Left cardiac atrium (tissue), 4 donors: ENCODE measurements at places on chromosomes 2 and 18.

DNA sequence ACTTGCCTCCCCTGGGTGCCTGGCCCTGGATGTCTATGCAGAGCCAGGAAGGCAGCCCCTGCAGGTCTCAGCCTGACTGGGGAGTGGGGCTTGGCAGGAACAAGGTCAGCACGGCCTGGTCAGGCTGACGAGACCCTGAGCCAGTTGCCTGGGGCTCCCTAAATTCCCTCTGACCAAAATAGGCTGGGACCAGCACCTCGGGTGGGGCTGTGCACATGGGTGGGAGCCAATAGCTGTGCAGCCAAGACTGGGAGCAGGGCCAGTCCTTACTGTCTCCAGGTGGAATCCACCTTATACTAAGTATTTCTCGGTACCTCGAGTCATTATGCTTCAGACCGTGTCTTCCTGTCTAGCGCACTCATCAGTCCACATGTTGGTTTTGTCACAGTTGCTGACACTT, 11.4 kb upstream of the IL1R2 start:
- no peak for DNase-seq

DNA sequence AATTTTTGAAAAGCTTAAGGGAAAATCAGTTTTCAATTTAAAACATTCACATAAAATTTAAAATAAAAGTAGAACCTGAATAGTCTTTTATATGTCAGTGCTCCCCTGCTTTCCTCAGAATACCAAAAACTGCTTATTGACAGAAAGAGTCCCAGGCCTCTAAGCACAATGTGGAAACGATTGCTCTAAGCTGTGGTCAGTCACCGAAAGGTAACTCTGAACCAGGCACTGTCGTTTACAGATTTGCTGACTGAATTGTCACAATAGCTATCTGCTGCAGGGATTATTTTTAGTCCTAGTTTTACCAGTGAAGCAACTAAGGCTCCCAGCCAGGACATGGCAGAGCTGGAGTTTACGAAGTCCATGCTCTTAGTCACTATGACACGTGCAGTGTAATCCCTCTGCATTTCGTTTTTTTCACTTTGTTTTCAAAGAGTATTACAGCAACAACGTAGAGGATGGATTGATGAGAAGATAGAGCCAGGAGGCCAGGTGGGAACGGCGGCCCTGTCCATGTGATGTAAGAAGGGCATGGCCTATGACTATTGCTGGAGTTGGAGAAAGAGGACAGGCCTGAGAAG, 28.1 kb upstream of the TMEM247 start:
- no peak for DNase-seq

GRCh38 chr2:28437918-28438317, 45.3 kb downstream of the FOSL2 start:
- no peak for DNase-seq

DNA sequence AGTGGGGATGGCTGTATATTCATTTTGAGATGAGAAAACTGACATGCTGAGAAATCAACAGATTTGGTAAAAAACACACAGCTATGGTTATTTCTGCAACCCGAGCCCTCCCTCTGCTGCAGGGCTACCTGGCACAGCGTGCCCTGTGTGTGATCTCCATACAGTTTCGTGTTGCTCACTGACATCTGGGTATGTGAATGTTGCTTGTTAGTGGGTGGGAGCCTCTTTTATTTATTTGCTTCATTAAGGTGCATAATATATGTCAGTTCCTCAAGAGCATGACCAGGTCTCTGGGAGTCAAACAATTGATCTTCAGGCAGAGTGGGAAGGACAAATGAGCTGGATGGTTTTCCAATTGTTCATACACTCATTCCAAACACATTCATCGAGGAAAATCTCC, 139.1 kb upstream of the FHL2 start:
- no peak for DNase-seq

- no peak for DNase-seq
These were observed 29.1 kb upstream of the RPE start for GRCh38 chr2:209973328-209973727.

DNA sequence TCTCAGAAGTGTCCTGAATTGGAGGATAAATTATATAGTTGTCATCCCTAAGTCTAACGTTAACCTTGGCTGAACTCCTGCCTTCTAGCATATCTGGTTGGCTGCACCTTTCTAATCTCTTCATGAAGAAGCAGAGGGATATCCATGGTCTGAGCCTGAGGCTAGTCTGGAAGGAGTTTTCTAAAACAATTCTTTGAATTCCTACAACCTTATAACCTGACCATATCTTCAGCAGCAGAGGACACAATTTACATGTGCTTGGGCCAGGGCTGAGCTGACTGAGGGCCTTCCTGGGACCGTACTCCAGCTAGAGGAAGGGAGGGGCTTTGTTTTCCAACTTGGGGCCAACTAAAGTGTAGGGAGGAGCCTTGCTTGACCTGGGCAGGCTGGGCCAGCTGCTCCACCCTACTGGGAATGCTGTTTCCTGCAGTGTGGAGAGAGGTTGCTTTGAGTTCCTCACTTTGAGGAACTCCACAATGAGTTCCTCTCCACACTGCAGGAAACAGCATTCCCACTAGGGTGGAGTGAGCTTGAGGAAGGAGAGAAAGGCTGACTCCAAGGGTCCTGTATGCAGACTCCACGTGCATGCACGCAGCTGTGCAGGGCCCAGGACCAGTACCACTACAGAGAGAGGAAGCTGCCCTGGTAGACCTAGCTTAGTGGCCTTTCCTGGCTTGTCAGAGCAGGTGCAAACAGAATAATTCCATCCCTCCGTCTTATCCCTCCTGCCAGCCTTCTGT, 19.6 kb downstream of the CEP68 start:
- peak; percentile 51 for DNase-seq

GRCh38 chr2:223081789-223082188, 29.8 kb downstream of the KCNE4 start:
- DNase-seq = no peak

DNA sequence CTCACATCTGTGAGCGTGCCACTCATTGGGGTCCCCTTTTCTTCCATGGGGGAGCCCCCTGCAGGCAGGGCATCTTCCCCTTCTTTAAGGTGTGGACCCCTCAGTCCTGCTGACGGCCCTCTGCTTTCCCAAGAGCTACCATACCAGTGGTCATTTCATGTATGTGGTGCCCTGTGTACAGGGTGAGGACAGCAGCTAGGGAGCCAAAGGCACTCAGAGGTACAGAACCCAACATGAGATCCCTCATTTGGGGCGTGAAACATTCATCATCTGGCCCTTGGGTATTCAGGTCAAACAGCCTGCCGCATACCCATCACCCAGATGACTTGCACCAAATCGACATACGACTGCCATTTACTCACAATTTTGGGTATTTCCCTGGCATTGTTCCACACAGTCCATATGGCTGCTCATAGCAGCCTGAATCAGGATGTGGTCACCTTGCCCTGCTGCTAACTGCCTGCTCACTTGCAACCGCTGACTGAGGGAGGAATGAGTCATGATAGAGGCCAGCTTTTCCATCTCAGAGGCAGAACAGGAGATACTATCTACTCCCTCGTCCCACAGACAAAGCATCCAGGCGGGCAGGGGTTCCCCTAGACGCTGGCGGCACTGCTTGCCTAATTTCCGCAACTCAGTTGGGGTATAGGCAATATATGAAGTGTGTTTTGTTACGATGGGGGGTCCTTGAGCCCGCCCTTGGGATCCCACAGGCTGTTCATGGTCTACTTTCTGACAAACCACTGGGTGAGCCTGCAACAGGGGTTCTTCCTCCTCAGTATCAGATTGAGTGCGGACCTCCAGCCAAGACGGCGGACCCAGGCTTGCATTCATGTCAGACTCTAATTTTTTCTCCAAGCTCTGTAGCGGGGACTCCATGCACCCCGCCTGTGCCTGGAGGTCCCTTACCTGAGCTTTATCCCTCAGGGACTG, 228.6 kb downstream of the SATB2 start:
- DNase-seq = no peak
